Activated CD4-positive, alpha-beta memory T cell treated with anti-CD3 and anti-CD28 coated beads for 36 hours (primary cell): ENCODE measurements at places on chromosomes 1 and 21. TPM values are rescaled to one million over a fixed set of nuclear protein-coding genes. Genes with fewer than 3 reads are reported as not detected.
A peak's percentile ranks its signal among the peaks of the same experiment; 100 is the strongest.

The PLA2G2F gene
- total RNA-seq = not detected

The RBBP5 gene
- 23.5 TPM for total RNA-seq

The SLC22A15 gene
- total RNA-seq = 0.69 TPM

The RHOU gene
- 0.57 TPM for total RNA-seq

GRCh38 chr1:244603498-244603897 is 49.4 kb upstream of the DESI2 start:
- peaks cover 18% of the 10 kb centered on the region for H3K4me1 ChIP-seq
- peaks cover 4% of the 10 kb centered on the region for H3K27me3 ChIP-seq
- no peak for DNase-seq
- no peak overlapping the region for H3K4me3 ChIP-seq
- H3K27ac ChIP-seq = no peak overlapping the region

GRCh38 chr21:45202889-45203288 is 84.8 kb downstream of the POFUT2 start:
- peaks cover 10% of the 10 kb centered on the region for H3K36me3 ChIP-seq
- no peak overlapping the region for H3K4me3 ChIP-seq
- H3K27me3 ChIP-seq = no peaks in the 10 kb centered on the region

DNA sequence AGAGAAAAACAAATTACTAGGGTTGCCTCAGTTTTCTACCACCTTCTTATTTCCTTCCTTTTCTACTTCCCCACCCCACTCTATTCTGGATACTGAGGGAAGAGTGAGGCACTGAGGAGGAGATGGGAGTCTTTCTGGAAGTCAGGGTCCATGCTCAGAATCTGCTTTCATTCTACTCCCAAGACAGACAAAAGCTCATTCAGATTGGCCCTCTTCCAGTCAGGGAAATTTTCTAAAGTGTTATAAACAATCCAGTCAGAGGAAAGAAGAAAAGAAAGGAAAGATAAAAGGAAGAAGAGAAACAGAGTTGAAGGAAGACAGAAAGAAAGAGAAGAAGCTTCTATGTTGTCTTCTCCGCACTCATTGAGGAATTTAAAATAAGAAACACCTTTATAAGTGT is 228.6 kb downstream of the COP1 start:
- peaks cover 4% of the 10 kb centered on the region for H3K4me1 ChIP-seq
- DNase-seq = no peak
- no peak overlapping the region for H3K27ac ChIP-seq
- no peaks in the 10 kb centered on the region for H3K27me3 ChIP-seq
- no peak overlapping the region for H3K4me3 ChIP-seq
- peaks cover 36% of the 10 kb centered on the region for H3K36me3 ChIP-seq

- DNase-seq = no peak
- H3K4me1 ChIP-seq = no peaks in the 10 kb centered on the region
- no peak overlapping the region for H3K27ac ChIP-seq
- H3K27me3 ChIP-seq = no peaks in the 10 kb centered on the region
- H3K4me3 ChIP-seq = no peak overlapping the region
Measured at GRCh38 chr1:106698660-106699059, 357.8 kb upstream of the PRMT6 start.

GRCh38 chr21:39332175-39332574 is 16.7 kb downstream of the HMGN1 start:
- H3K27me3 ChIP-seq = no peaks in the 10 kb centered on the region
- no peak for DNase-seq
- H3K4me1 ChIP-seq = no peaks in the 10 kb centered on the region
- no peak overlapping the region for H3K27ac ChIP-seq
- H3K36me3 ChIP-seq = no peaks in the 10 kb centered on the region

DNA sequence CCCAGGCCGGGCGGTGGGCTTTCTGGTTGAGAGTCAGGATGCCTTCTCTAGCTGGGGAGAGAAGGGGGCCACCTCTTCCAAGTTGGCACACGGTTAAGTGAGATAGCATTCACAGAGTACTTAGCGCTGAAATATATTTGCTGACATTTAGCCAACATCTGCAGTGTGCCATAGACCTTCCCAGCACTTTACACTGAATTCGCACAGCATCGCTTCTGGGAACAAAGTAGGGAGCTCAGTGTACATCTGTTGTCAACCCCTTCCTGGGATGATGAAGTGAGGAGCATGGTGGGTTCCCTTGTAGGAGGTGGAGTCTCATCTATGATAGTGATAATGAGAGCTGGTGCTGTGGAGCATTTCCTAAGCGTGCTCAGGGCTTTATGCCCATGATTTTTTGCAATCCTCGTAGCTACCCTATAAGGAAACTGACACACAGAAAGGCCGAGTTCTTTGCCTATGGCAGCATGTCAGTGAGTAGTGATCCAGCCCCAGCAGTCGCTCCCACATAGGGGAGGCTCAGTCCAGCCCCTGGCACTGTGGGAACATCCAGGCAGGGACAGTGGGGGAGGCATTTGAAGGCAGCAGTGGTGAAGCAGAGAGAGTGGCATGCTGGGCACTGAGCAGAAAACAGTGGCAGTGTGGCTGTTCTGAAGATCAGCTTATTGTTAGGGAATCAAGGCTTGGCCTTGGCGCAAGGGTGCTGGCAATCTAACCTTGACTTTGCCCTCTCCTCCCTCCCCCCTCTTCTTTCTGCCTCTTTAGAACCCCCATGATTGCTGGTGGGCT is 176.2 kb downstream of the PGBD5 start:
- no peak overlapping the region for H3K4me3 ChIP-seq
- peaks cover 47% of the 10 kb centered on the region for H3K36me3 ChIP-seq
- peaks cover 14% of the 10 kb centered on the region for H3K4me1 ChIP-seq
- no peak for DNase-seq

DNA sequence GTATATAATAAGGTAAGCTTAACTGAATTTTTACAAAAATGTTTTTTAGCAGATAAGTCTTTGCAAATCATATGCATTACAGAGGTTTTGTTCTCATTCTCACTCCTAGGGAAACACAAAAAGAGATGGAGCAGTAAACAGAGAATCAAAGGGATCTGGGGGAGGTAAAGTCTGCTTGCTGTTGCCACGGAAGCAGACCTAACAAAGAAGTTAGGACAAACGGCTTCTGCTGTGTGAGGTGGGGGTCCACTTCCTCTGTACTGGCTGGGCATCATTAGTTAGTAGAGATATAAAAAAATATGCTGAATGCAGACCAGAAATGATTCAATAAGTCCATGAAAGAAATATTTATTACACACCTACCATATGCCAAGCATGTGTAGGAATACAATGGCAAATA is 34.2 kb downstream of the GJA5 start:
- H3K27ac ChIP-seq = no peak overlapping the region
- H3K4me3 ChIP-seq = no peak overlapping the region
- no peaks in the 10 kb centered on the region for H3K36me3 ChIP-seq

DNA sequence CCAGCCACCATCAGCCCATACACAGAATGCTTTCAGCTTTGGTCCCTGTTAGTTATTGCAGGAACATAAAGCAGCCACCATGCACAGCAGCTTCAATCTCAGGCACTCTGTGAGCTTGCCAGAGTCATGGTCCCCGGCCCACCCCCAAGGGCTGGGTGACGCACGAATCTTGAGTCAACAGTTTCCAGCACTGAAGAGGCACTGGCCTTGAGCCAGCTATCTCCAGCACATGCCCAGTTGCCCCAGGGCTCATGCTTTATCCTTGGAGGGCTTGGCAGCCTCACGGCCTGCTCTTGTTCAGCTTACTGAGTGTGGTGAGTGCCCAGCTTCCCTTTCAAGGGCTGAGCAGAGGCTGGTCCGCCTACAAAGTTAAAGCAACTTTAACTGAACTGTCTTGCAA is 200.7 kb upstream of the RAB4A start:
- H3K27ac ChIP-seq = no peak overlapping the region
- no peaks in the 10 kb centered on the region for H3K27me3 ChIP-seq

- DNase-seq = no peak
- no peak overlapping the region for H3K4me3 ChIP-seq
- peaks cover 1% of the 10 kb centered on the region for H3K27me3 ChIP-seq
- H3K27ac ChIP-seq = no peak overlapping the region
- no peaks in the 10 kb centered on the region for H3K36me3 ChIP-seq
Measured at GRCh38 chr1:182101415-182102042, 40.0 kb upstream of the ZNF648 start.

DNA sequence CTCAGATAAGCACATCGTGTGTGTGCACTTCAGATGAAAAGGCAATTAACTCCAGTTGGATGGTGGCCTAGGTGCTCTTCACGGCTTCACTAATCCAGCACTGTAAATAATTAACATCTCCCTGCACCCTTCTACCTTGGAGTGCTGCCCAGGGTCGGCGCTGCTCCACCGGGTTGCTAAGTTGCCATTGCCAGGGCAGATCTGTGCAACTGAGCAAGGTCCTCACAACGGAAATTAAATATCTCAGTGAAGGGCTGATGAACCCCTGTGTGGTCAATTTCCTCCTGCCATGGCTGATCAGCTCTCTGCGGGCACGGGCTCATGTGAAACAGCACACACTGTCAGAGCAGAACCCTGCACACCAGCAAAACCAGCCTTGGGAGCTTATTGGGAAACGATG is 63.2 kb downstream of the SYDE2 start:
- H3K36me3 ChIP-seq = no peaks in the 10 kb centered on the region
- H3K4me3 ChIP-seq = no peak overlapping the region
- H3K4me1 ChIP-seq = no peaks in the 10 kb centered on the region
- DNase-seq = no peak
- H3K27ac ChIP-seq = no peak overlapping the region

GRCh38 chr1:240801442-240801841 is 189.5 kb upstream of the GREM2 start:
- H3K36me3 ChIP-seq = no peaks in the 10 kb centered on the region
- DNase-seq = no peak
- no peaks in the 10 kb centered on the region for H3K27me3 ChIP-seq
- no peak overlapping the region for H3K27ac ChIP-seq
- no peaks in the 10 kb centered on the region for H3K4me1 ChIP-seq

- peaks cover 89% of the 10 kb centered on the region for H3K4me1 ChIP-seq
- H3K27me3 ChIP-seq = no peaks in the 10 kb centered on the region
- peaks cover 14% of the 10 kb centered on the region for H3K36me3 ChIP-seq
- peak overlapping the region; percentile 43 for H3K27ac ChIP-seq
- no peak for DNase-seq
Measured at GRCh38 chr1:206700445-206701036, 15.8 kb downstream of the MAPKAPK2 start.

GRCh38 chr1:5347726-5348125 is 644.5 kb downstream of the NPHP4 start:
- H3K4me1 ChIP-seq = peaks cover 7% of the 10 kb centered on the region
- peaks cover 1% of the 10 kb centered on the region for H3K27me3 ChIP-seq
- H3K36me3 ChIP-seq = no peaks in the 10 kb centered on the region
- no peak overlapping the region for H3K27ac ChIP-seq
- H3K4me3 ChIP-seq = no peak overlapping the region

GRCh38 chr1:162889989-162890388 is 29.0 kb upstream of the CCDC190 start:
- no peaks in the 10 kb centered on the region for H3K36me3 ChIP-seq
- H3K4me1 ChIP-seq = no peaks in the 10 kb centered on the region
- H3K27ac ChIP-seq = no peak overlapping the region
- DNase-seq = no peak
- no peak overlapping the region for H3K4me3 ChIP-seq

DNA sequence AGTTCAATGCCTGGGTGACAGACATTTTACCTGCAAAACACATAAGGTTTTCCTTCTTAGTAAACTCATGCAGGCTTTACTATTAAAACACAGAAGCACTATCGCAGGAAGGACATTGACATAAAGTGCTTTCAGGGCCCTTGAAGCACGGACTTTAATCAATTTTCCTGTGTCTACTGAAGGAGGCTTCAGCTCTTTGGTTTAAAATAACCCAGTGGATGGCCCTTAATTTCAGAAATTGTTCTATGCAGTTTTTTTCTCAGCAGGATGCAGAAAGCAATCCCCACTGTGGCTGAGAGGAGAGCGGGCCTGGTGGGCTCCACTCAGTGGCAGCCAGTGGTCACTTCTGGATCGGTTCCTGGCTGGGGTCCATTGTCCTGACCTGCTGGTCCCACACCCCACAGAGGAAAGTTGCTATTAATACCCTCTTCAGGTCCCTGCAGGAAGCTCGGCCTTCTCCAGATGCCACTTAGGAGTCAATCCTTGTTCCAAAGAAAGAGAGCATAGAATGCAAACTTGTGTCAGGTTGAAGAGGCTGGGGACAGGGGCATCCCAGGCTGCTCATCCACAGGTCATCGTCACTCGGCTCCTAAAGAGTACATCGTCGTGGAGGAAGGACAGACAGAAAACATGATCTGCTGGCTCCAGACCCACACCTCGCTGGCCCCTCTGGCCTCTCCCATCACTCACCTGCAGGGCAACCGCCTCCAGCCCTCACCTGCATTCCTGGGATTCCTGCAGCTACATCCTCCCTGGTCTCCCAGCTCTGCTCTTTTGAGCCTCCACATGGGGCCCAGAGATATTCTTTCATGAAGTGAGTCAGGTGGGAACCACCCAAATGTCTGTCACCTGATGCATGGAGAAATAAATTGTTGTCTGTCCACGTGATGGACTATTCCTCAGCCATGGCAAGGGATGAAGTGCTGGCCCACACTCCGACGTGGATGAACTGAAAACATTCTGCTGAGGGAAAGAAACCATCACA is 153.1 kb downstream of the PSMG1 start:
- peaks cover 8% of the 10 kb centered on the region for H3K27me3 ChIP-seq
- no peak overlapping the region for H3K27ac ChIP-seq
- H3K4me3 ChIP-seq = no peak overlapping the region
- no peaks in the 10 kb centered on the region for H3K4me1 ChIP-seq
- DNase-seq = no peak

DNA sequence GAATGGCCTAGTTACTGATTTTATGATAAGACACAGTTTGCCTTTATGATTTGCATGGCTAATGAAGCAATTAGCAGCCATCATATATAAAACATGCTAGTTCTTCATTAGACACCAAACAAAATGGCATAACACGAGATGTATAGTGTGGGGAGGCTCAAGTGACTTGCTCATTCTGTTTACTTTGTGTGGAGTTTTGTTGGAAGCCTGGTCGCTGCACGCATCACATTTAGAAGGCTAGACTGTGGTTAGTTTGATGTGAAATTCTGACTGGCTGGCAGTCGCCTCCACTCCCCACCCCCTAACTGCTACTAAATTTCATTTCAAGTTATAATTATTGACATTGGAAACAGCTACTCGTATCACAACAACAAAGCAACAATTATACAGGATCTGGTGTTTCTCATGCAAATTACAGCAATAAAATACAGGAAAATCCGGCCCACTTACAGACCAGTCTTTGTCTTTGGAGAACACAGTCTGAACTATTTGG is 356.1 kb downstream of the LMO4 start:
- no peaks in the 10 kb centered on the region for H3K36me3 ChIP-seq
- no peak overlapping the region for H3K4me3 ChIP-seq
- H3K4me1 ChIP-seq = no peaks in the 10 kb centered on the region
- H3K27me3 ChIP-seq = peaks cover 4% of the 10 kb centered on the region

DNA sequence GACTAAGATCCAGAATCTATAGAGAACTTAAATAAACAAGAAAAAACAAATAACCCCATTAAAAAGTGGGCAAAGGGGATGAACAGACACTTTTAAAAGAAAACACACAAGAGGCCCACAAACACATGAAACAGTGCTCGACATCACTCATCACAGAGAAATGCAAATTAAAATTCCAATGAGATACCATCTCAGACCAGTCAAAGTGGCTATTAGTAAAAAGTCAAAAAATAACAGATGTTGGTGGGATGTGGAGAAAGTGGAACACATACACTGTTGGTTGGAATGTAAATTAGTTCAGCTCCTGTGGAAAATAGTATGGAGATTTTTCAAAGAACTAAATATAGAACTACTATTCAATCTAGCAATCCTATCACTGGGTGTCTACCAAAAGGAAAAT is 143.1 kb downstream of the IFI44 start:
- H3K4me3 ChIP-seq = no peak overlapping the region
- no peak for DNase-seq
- H3K27me3 ChIP-seq = no peaks in the 10 kb centered on the region
- H3K27ac ChIP-seq = no peak overlapping the region
